Mammary epithelial cell (primary cell): ENCODE measurements at places on chromosomes 3 and 15. TPM values are rescaled to one million over a fixed set of nuclear protein-coding genes. Genes with fewer than 3 reads are reported as not detected.

Gene ABI3BP
- total RNA-seq, result 2.0 and 2.7 TPM in 2 replicates

GRCh38 chr15:90105521-90105920 is 3.3 kb upstream of the IDH2 start:
- no peak for DNase-seq

DNA sequence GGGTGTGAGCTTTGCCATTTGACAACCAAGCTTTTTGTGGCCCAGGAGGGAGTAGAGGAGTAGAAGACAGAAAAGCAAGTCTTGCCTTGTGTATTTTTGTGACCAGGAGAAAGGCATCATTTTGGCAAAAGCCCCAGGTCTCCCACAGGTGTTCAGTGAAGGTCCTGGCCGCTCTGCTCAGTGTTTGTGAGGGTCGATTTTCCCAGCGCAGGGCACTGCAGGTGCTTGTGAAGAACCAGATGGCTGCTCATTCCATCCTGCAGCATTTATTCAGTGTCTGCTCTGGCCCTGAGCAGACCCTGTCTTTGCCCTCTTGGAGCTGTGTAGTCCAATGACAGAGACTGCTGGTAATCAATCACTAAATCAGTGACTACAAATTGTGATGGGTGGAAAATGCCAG is 19.5 kb downstream of the TRAK1 start:
- no peak for DNase-seq

GRCh38 chr3:20060974-20061685 is 20.9 kb downstream of the KAT2B start:
- peak; percentile 84 for DNase-seq

- DNase-seq, result peak; percentile 36
Measured at GRCh38 chr15:83475551-83475950, 28.4 kb downstream of the SH3GL3 start.

- no peak for DNase-seq
Measured at GRCh38 chr3:105834768-105835167, 34.0 kb downstream of the CBLB start.

DNA sequence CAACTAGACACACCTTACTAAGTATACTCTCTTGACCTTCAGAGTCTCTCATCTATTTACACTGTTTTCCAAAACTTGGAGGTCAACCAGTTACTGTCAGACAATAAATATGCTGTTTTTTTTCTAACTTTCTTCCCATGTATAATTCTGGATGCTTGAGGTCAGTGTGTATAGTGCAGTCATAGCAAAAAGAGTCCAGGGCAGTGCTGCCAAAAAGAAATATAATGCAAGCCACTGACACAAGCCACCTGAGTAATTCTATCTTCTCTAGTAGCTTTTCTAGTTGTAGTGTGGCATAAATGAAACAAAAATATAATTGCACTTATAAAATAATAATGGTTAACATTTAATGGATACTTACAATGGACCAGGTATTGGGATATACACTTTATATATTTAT is 21.6 kb downstream of the GADL1 start:
- no peak for DNase-seq
